Activated T-cell treated with anti-CD3 and anti-CD28 coated beads for 1 hour (primary cell): ENCODE measurements at places on chromosomes 12 and 14.

GRCh38 chr12:50120953-50121352 lies 8.9 kb downstream of the COX14 start:
- DNase-seq: no peak

DNA sequence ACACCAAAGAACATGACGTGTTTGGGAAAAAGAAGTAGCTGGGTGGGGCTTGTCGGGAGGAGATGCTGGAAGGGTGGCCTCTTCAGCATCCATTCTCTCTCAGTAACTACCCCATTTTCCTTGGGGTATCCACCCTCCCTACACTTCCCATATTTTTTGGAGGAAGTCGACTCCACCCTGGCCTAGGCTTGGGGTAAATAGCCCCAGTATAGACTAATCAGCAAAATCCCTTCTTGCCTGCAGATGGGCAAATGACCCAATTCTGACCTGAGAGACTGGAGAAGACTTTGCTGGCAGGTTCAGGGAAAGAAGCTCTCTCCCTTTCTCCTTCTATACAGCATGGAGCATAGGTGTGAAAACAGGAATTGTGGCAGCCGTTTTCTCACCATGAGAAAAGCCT lies 28.5 kb upstream of the JDP2 start:
- DNase-seq: no peak

- DNase-seq: no peak
Measured at GRCh38 chr12:104353012-104353981, 49.8 kb downstream of the EID3 start.

GRCh38 chr12:79162147-79162772 lies 297.7 kb downstream of the SYT1 start:
- DNase-seq: no peak

GRCh38 chr12:522692-523378 lies 63.1 kb downstream of the B4GALNT3 start:
- DNase-seq: no peak

GRCh38 chr12:7486512-7486911 lies 17.1 kb downstream of the CD163 start:
- DNase-seq: no peak
